ENCODE measurements at places on chromosomes 4 and X.

- no peak for DNase-seq
Measured at GRCh38 chrX:73825569-73825968, 262.6 kb downstream of the CHIC1 start.

DNA sequence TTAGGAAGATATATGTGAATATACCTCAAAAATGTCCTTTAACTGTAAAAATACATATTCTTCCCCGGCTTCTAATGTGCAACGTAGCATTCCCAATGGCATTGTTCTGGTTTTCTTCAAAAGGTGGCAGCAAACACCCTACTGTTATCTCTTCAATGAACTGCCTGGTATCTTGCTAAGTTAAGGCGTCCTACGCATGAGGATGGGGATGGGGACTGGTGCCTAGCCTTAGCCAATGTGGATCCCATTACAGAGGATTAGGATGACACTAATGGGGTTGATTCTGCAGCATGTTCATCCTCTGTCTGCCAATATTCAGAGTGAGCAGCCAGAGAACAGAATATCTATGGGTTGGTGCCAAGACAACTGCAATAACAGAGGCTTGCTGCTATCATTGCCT, 334.9 kb upstream of the ADGRL3 start:
- no peak for DNase-seq

DNA sequence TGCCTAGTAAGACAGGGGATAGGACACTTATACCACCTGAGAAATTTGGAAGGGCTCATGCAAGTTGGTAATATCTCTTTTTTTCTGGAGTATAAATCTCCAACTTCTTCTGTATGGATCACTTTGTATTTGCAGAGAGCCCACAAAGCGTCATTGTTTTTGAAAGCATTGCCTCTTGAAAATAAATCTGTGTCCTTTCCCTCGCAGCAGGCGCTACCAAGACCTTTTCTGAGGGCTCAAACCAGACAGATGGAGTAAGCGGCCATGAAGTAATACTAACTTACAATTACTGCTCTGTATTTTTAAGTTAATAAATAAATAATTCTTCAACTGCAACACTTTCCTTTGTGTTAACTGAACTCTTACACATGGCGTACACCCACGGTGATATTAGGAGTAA, 56.0 kb upstream of the FBXW7 start:
- no peak for DNase-seq

DNA sequence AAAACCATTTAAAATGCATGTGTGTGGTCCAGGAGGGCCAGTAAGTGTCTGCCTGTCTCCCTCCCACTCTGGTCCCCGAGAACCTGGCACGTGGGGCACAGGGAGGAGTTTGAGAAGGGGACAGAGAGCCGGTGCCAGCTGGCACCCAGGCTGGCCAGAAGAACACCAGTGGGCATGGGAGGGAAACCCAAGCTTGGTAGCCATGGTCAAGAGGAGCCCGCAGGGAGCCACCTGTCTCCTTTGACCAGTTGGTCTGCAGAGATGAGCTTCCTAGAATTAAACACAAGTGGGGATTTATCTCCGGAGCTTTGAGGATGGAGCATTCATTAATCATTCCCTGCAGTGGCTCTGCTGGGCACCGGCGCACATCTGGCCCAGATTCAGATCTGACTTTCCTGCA, 41.6 kb downstream of the HMX1 start:
- no peak for DNase-seq

- no peak for DNase-seq
Measured at GRCh38 chr4:126455865-126456264, 1141.1 kb downstream of the FAT4 start.

- no peak for DNase-seq
Measured at GRCh38 chrX:68440940-68441339, 7.6 kb upstream of the OPHN1 start.

GRCh38 chr4:48949518-48950219, 36.4 kb upstream of the CWH43 start:
- DNase-seq, result no peak

DNA sequence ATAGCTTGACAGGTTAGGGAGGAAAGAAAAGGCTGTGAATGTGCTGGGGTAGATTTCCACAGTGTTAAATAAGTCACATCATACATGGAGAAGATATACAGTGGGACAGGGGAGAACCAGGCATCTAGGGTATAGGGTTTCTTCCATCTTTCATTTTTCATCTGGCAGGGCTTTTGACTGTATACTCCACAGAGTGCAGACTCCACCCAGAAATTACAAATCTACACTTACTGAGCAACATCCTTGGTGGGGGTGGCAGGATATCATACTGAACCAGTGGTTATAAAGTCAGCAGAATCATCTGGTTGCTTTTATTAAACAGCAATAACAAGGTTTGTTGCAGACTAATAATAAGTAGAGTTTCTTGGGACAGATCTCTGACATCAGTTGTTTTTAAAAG, 154.2 kb downstream of the NPNT start:
- DNase-seq, result no peak

DNA sequence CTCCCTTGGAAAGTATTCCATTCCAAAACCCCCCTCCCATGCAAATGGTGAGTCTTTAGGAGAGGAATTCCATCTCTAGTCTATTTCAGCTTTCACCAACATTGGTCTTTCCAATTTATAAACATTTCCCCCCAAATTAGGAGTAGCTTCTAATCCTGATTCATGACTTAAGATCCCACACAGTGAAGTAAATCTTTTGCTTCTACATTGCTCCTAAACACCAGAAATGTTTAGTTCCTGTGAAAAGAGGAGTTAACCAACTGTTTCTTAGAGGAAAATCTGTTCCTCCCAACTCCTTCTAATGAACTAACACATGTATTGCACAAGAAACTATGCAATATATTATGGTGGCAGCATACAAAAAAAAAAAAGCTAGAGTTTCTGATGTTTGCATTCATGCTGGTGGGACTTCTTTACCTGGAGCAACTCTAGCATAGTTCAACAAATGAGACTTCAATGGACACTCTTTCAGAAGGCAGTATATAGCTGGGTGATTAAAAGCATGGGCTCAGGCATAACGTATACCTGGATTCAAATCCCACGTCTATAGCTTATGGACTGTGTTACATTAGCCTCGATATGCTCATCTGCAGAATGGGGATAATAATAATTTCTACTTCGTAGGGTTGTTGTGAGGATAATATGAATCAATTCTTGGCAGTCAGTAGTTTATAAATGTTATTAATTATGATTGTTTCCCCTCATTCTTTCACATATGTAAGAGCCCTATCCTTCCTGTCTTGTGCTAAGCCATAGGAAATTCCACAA, 131.6 kb upstream of the TMEM164 start:
- no peak for DNase-seq

DNA sequence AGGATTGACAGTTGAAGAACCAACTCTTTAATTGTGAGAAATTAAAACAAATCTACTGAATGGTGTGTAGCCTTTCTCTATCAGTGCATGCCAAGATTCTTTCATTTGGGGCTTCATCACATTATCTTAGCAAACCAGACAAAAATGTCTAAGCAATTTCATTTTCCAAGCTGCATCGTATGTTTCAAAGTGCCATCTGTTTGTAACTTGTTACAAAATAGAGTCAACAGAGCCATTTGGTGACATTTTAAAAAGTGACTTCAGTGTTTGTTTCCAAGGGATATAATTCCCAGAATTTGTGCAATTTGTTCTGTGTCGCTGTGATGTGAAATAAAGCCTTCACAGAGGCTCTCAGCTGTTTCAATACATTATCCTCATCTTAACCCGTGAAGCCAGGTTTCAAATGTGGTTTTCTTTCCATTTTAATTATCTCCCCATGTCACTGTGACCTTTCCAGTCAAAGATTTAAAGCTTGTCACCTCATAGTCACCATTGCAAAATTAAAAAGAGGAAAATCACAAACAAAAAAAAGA, 46.0 kb upstream of the C1QTNF7 start:
- no peak for DNase-seq

DNA sequence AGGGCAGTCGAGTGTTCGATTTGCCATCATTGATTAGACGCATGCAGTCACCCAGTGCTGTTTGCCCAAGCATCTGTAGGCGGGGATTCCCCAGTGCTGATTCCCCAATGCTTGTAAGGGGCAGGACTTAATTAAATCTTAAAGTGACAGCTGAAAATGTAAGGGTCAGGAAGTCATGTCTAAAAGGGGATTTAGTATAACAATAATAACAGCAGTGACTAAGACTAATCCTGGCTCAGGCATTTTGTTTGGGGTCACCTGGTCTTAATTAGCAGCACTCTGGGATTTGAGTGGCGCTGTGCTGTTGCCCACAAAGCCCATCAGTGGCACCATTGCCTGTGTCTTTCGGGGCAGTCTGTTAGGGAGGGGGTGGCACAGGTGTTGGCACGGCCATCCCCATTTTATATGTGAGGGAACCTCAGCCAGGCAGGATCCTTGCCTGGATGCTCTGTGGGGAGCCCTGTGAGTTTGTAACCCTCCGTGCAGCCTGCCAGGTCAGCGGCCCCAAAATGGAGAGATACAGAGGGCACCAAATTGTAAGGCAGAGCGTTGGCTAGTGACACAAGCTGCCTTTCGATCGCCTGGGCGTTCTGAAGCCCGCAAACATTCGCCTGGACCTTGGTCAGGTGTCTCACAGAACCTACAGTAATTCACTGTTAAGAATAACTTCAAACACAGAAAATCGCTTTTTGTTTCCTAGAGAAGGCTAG, 146.7 kb downstream of the TBL1X start:
- no peak for DNase-seq

DNA sequence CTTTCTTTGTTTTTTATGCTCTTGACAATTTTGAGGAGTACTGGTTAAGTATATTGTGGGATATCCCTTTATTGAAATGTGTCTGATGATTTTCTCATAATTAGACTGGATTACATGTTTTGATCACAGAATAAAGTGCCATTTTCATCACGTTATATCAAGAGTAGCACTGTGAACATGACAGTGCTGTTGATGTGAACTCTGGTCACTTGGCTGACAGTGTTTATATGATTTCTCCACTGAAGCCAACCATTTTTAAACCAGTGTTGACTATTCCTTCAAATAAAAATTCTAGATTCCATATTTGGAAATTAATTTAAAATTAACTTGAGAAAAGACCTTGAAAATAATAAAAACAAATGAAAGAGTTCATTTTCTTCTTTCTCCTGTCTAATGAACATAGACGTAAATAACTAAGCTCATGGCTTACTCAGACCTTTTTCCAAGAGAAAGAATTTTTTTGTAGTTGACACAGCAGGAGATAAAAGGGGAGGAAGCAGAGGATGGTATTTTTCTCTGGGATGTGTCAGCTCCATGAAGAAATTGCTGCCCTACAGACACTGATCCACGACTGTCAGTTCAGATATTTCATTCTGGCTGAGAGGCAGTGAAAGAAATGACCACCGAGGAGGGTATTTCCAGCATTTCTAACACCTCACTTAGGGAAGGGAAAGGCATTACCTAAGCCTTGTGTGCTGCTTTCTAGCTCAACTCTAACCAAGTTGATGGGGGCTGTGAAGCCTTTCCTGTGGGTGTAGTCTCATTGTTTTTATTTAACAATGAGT, 150.9 kb upstream of the ANK2 start:
- no peak for DNase-seq

DNA sequence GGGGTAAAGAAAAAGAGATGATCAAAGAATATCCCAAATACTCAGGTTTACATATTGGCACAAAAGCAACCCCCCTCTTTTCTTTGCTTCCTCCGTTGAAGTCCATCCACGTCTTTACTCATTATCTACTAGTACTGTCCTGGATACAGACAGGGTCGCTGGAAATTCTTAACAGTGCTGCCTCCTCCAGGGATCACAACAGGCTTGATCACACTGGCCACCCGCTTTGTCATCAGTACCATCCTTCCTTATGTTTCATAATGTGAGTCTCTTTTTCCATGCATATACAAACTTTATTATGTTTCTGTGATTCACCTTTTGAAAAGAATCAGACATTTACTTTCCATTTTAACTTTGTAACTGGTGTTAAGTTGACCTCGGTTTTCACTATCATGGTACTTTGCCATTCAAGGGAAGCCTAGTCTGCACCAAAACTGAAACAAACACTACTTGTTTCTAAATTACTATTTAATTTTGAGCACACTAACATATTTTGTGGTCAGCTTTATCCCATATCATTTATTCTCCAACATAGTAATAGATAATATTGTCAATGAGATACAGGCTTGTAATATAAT, 387.5 kb upstream of the PPP1R2C start:
- DNase-seq, result no peak

DNA sequence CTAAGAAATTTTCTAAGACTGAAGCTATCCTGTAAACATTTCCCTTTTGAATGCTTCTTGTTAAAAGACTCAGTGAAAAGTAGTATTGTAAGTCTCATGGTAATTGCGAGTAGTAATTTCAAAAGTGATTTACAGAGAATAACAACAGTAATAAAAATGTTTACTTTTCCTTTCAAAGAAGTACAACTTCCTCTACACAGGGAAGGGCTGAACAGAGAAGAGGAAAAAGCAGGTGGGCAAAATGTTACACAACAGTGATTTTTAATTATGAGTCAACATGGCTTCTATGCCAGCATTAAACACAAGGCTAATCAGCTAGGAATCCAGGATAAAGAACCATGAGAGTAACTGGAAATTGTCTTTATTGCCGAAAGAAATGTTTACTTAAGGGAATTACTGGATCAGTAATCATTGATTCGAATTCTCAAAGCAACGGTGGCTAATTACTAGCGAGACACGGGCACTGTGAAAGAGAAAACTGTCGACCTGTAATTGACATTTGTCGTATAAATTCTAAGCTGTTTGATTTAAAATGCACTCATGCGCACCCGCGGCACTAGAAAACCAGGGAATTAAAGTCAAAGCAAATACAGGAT, 15.4 kb downstream of the UTP3 start:
- no peak for DNase-seq

DNA sequence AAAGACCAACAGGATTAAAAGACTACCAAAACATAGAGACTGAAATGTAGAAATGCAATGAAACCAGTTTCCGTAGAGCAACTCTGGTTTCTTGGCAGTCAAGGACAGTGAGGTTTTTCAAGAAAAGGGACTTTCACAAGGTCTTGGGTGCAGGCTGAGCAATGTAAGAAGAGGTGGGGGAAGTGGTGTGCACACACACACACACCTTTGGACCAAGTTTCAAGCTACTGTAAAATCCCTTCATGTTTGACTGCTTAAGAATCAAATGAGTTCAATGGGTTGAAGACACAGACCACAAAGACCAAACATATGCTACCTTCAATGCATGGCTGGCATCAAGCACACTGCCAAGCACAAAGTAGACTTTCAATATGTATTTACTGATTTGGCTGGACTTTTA, 17.8 kb upstream of the MCF2 start:
- DNase-seq, result no peak

GRCh38 chrX:24025741-24026403, 1.1 kb downstream of the KLHL15 start:
- no peak for DNase-seq

GRCh38 chr4:20297261-20297660, 45.6 kb downstream of the SLIT2 start:
- no peak for DNase-seq

- DNase-seq, result no peak
Measured at GRCh38 chr4:169627307-169627706, 6.9 kb downstream of the CLCN3 start.

- DNase-seq, result no peak
Measured at GRCh38 chrX:106897259-106897658, 5.9 kb downstream of the RIPPLY1 start.

DNA sequence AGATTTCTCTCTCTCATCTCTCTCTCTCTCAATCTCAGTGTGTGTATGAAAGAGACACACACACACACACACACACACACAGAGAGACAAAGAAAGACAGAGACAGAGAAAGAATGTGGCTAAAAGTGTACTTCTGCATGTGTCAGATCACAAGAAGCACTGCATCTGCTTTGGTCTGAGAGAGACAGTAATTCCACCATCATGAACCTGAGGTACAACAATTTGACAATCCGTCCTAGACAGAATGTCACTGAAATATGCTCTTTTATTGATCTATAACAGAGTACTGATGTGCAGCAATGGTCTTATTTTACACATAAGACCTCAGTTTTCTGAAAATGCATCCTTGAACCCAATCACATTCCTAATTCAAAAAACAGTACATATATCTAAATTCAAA, 576.2 kb upstream of the SMIM31 start:
- DNase-seq, result no peak

Data from NCI-H1048 (cell line).